Iris pigment epithelial cell (primary cell): ENCODE measurements at places on chromosomes 3 and 15.

GRCh38 chr3:124952282-124952855 is 17.8 kb upstream of the MUC13 start:
- no peak for DNase-seq

GRCh38 chr3:75237053-75237452 is 427.1 kb upstream of the FRG2C start:
- DNase-seq, result no peak

GRCh38 chr15:74902295-74903075 is 4.2 kb downstream of the FAM219B start:
- DNase-seq, result no peak

DNA sequence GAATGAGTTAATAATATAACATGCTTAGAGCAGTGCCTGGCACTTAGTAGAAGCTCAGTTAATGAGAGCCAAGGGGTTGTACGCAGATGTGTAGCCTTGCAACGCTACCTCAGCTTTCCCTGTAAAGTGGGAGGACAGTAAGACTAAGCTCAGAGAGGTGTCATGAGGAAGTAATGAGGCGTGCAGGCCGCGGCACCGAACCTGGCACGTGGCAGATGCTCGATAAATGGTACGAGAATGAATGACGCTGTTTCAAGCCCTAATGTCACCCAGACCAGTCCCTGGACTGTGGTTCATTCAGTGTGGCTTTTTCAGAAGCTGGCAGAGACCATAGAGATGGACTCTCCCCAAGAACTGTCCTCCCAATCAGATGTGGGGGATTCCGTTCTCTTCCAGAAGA is 21.2 kb downstream of the GRIP2 start:
- DNase-seq, result no peak

- DNase-seq, result no peak
Measured at GRCh38 chr15:38202361-38202760, 50.3 kb upstream of the SPRED1 start.

DNA sequence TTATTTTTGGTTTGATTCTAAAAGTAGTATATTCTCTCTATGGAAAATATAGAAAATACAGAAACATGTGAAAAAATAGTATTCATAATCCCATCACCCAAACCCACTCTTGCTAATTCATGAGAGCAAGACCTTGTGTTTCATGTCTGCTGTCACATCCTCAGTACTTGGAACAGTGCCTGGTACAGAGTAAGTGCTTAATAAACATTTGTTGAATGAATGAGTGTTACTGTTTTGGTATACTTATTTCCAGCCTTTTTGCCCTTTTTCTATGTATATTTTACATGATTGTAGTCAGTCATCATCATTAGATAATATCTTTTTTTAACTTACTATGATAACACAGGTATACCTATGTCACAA is 59.3 kb downstream of the IL16 start:
- DNase-seq, result no peak

DNA sequence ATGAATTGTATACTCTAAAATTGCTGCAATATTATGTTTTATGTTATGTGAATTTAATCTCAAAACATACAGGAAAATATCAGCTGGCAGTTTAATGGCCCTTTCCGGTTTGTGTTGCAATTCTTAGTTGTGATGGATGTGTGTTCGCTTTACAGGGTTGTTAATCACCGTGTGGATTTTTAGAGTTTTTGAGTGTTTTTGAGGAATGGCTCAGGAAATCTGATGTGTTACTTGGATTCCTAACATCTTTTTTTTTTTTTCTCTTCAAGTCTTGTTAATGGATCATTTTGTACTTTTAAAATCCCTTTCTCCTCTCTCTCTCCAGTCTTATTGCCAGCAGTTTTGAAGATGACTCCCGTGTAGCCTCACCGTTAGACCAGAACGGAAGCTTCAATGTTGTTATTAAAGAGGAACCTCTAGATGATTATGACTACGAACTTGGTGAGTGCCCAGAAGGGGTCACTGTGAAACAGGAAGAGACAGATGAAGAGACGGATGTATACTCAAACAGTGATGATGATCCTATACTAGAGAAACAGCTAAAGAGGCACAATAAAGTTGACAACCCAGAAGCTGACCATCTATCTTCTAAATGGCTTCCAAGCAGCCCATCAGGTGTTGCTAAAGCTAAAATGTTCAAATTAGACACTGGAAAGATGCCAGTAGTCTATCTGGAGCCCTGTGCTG is 35.7 kb downstream of the MGA start:
- peak; percentile 77 for DNase-seq

GRCh38 chr3:86890741-86891396 is 100.1 kb downstream of the VGLL3 start:
- no peak for DNase-seq

DNA sequence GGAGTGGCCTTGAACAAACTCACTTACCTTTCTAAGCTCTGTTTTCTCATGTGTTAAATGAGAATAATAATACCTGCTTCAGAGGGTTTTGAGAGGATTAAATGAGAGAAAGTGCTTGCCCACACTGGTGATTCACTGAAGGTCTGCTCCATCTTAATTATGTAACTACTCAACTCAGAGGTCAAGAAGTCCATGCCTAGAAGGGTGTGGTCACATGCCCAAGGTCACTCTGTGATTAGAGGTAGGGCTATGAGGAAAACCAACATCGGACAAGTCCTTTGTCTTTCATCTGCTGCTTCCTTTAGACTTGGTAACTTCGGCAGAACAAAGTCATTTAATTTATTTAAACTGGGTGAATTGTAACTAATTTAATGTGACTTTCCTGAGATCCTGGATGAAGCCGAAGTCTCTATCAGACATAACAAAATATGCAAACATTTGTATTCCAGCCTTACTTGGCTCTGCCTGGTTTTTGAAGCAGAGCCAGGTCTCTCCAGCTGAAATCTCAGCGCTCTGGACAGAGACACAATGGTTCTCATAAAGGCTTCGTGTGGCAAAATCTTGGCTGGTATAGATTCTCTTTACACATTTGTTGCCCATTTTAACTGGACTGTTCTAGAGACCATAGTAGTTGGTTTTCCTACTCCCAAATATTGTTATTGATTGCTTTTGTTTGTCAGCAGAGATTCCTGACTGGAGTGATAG is 3.0 kb downstream of the CHRNA7 start:
- no peak for DNase-seq

DNA sequence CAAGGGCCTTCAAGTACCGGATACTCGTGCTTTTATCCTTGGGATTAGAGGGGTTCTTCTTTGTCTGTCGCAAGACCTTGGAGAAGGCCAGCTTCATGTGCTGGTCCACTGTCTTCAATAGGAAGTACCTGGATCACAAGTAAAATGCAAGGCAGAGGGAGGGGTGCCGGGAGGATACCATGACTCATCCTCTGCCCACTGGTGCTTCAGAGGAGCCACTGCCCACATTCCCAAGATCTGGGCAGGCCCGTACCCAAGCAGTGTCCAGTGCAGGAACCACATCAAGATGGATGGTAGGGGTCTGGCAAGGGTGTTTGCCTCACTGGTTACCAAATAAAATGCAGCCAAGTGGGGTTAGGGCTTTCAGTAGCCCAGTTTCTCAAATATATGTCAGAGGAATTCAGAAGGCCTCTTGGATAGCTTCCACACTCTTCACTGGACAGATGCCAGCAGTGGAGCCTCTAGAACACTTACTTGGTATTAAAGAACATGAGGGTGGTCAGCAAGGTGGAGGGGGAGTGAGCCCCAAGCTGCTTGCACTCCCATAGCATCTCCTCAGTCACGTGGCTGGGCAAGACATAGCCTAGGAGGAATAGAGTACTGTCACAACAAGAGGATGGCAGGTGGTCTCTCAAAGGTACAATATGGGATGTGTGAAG is 3.6 kb upstream of the IMPDH2 start:
- DNase-seq, result peak; percentile 45

DNA sequence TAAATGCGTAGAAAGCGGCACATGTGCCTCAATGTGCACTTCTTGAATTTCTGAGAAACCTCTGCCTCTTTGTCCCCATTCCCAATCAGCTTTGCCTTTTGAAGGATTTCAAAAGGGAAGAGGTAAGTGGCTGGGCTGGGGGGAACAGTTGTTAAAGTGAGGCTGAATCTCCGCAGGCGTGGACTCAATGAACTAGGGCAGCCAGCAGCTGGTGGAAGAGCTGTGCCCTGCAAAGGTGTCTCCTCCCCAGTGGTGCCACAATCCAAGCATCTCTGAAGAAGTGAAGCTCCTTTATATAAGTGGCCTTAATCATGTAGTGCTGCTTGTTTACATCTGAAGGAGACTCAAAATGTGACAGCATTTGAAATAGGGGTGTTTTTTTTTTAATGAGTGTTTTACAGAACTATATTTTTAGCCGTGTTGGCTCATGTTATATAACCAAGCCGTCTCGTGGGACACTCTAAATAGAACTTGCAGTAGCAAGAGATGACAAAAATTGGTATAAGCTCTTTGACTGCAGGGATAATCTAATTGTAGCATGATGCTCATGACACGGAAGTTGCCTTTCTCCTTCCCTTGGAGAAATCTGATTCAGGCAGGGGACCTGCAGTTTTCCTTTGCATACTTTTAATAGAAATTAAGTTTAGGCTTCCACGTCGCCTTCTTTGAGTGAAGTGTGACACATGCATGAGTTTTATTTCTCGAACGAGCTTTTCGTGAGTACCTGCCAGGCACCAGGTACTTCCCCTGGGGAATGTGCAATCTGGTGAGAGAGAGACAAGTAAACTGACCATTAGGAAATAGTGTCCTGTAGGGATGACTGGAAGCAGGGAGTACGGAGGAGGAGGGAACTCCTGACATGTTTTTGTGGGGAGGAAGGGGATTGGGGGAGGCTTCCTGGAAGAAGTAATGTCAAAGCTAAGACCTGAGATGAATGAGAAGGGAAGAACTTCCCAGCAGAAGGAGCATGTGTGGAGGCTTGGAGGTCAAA is 179.7 kb upstream of the BHLHE40 start:
- no peak for DNase-seq

- DNase-seq, result no peak
Measured at GRCh38 chr15:101255051-101255395, 3.2 kb upstream of the CHSY1 start.

DNA sequence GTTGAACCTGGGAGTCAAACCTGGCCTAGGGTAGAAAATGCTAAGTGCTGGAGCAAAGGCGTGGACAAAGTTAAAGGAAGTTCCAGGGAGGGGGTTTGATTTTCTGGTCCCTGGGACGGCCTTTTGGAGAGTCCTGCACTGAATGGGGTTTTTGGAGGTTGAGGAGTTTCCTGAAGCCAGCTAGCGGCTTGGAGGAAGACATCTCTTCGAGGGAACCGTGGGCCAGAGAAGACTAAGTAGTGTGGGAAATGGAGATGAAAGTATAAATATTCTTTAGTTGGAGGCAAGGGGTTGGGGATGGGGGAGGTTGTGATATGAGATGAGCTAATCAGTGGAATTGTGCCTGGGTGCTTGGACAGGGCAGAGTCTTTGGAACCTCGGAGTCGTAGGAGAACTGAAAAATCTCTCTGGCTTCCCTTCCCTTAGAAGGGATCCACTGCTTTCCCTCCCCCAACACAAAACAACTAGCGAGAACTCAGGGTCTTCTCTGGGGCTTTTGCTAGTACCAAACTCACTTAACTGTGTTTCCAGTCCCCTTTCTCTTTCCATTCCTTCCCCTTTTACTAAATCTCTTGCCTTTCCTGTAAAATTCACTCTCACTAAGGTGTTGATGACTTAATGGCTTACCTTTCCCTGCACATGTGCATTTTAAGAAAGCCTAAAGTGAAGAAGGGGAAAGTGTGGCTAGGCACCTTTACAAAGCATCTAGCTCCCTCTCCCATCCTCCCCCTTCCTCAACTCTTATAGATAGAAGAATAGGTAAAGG is 1.0 kb downstream of the LPP start:
- DNase-seq, result peak; percentile 45

DNA sequence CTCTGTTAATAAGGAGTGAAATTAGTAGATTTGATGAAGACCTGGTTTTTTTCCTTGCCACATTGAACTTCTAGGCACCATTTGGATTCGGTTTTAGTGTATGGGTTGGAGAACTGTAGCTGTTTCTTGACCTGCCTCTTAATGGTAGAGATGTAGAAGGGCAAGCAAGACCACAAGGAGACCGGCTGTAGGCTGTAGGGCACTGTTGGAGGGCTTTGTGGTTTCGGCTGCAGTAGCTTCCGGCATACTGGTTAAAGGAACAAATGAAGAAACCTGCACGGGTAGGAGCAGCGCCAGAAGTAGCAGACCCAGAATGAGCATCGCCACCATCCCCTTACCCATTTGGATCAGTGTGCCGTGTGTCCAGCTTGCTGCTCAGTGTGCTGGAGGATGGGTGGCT is 7.9 kb downstream of the PCLAF start:
- no peak for DNase-seq

DNA sequence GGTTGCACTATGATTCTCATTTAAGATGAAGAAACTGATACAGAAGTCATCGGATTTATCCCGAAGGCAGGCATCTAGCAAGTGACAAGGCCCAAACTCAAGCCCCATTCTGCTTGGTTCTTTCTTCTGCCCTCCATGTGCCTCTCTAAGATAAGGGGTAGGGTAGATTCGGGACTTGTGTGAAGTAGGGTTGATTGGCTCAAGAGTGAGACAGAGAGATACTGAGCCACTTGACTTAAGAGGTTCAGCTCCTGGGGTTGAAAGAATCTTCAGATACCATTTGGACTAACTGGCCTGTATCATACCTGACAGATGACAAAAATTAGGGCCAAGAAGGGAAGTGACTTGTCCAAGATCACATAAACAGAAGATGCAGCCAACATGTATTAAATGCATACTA is 891 bp downstream of the RFT1 start:
- DNase-seq, result no peak
